NCI-H1092 treated with DMSO at 0.1 percent for 48 hours (cell line): ENCODE measurements at places on chromosomes 12 and 14.

- no peak for DNase-seq
These were observed 18.9 kb downstream of the USP15 start for GRCh38 chr12:62279058-62279457.

DNA sequence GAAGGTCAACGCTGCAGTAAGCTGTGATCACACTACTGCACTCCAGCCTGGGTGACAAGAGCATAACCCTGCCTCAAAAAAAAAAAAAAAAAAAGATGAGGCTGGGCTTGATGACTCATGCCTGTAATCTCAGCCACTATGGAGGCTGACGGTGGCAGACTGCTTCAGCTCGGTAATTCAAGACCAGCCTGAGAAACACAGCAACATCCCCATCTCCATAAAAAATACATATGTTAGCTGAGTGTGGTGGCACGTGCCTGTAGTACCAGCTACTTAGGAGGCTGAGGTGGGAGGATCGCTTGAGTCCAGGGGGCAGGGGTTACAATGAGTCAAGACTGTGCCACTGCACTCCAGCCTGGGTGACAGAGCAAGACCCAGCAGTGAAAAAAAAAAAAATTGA, 50.4 kb downstream of the GXYLT1 start:
- no peak for DNase-seq

DNA sequence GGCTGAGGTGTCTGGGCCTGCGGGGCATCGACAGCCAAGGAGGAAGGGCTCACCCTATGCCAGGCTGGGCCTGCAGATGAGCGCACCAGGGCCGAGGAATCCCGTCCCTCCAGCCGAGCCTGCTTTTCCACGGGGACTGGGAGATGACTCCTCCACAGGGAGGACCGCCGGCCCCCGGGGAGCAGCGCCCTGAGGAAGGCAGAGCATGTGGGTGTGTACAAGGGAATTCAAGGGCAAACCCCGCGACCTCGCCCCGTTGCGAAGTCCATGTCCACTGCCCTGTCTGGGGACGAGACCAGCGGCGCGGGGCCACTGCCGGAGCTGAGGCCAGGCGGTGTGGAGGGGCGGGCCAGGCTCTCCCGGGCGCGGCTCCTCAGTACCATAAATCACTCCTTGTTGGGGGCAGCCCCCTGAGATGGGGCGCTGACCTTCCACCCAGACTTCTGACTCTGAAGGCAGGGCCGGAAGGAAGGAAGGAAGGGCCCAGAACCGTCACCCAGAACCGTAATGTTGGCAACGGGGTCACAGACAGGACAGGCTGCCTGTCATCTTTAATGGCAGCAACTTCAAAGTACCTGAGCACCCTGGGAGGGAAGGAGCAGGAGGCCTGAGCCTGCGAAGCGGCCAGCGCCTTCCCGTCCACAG, 52.5 kb downstream of the RNF34 start:
- DNase-seq: no peak

DNA sequence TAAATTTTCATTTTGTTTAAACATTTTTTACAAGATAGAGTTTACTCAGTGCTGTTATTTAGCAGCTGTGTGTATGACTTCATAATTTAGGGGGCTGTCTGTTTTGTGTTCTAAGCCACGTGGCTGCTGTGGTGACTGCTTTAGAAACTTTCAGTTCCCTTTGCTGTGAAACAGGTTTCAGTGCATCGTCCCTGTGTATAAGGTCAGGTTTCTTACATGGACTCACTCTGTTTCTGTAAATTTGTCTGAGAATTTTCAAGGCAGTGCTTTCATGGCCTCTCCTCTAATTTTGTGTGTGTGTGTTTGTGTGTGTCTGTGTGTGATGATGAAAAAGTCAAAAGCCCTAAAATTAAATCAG, 32.4 kb downstream of the BICD1 start:
- no peak for DNase-seq

GRCh38 chr12:61857968-61858367, 402.2 kb upstream of the USP15 start:
- no peak for DNase-seq

- DNase-seq: no peak
These were observed 878.1 kb downstream of the DIO2 start for GRCh38 chr14:79333198-79333546.

- no peak for DNase-seq
These were observed 319.2 kb downstream of the NUAK1 start for GRCh38 chr12:105819549-105819948.

GRCh38 chr12:60501124-60501729, 905.4 kb downstream of the SLC16A7 start:
- DNase-seq: no peak

- DNase-seq: no peak
These were observed 178.6 kb downstream of the BCAT1 start for GRCh38 chr12:24770334-24770733.

- no peak for DNase-seq
These were observed 30.7 kb downstream of the FBRSL1 start for GRCh38 chr12:132520421-132521199.

- DNase-seq: no peak
These were observed 52.6 kb downstream of the SEC23A start for GRCh38 chr14:39050389-39050788.

DNA sequence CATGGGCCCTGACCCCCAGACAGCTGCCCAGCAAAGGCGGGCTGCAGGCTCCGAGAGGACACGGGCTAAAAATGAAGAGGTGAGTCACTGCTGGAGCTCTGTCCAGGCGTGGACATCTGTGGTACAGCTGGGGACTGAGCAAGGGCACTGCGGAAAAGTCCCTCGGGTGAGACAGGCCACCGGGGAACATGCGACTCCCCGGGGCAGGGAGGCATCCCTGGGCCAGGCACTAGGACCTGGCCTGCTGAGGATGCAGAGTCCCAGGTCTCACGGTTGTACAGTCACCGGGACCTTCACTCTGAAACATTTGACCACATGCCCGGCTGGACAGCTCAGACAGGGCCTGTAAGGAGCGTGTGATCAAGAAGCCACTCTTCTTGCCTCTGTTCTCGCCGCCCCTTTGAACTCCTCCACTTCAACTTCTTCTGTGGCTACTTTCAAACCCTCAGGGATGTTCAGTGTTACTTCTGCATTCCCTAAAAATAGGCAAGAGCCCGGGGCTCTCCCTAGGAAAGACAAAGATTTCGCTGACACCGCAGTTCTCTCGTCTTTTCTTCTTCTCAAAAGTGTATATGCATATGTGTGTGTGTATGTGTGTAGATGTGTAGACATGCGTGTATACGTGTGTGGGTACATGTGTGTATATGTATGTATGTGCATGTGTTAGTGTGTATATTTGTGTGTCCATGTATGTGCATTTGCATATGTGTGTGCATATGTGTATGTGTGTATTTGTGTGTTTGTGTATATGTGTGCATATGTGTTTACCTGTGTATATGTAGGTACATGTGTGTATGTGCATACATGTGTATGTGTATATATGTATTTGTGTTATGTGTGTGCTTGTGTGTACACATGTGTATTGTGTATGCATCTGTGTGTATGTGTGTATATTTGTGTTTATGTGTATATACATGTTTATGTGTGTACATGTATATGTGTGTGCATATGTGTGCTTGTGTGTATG, 5.0 kb upstream of the RFLNA start:
- DNase-seq: no peak

- DNase-seq: peak; percentile 93
These were observed at the start of gene MGAT4C for GRCh38 chr12:86256163-86256562. Gene MGAT4C, minus strand, starts transcription at chr12:86256391.

- no peak for DNase-seq
These were observed 27.4 kb upstream of the STON2 start for GRCh38 chr14:81427348-81428058.

DNA sequence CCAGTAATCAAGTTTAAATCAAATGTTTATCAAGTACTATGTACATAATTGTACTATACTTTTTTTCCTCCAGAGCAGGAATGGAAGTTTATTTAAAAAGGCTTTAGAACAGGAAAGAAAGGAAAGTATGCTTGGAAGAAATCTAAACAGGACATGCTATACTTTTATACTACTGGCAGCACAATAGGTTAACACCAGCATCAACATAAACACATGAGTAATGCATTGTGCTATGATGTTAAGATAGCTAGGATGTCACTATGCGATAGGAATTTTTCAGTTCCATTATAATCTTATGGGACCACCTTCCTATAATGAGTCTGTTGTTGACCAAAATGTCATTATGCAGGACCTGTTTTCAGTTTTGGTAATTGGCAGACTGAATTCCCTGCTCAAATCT, 41.5 kb upstream of the ANKS1B start:
- DNase-seq: no peak

GRCh38 chr12:30696486-30696885, 817 bp upstream of the IPO8 start:
- DNase-seq: no peak

DNA sequence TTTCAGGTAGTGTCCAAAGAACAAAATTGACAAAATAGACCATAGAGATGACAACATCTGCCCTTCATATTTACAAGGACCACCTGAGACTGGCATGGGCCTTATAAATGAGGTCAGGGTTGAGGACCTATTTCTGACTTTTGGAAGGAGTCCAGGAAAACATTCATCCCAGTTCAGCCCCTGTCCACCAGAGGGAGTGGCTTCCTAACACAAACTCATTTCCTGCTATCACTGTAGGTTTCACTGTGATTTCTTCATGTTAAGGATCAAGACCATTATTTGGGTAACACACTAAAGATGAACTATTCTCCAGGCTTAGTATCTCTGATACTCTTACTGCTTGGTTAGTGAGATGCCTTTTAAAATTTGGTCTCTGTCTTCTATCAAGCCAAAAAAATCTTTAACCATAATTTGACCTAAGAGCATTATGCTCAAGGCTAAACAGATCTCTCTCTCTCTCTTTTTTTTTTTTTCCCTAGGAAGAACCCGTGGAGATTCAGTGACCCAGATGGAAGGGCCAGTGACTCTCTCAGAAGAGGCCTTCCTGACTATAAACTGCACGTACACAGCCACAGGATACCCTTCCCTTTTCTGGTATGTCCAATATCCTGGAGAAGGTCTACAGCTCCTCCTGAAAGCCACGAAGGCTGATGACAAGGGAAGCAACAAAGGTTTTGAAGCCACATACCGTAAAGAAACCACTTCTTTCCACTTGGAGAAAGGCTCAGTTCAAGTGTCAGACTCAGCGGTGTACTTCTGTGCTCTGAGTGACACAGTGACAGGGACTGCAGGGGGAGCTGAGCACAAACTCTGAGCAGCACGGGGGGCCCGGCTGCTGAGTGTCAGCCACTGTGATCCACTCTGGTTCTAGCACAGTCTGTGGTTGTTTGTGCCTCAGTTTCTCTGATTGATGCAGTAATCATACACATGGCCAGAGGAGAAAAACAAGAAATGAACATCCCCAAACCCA, 267.6 kb upstream of the OR4E1 start:
- DNase-seq: no peak

- no peak for DNase-seq
These were observed 206.3 kb downstream of the C12orf50 start for GRCh38 chr12:87822923-87823322.

- peak; percentile 32 for DNase-seq
These were observed 19.3 kb downstream of the CCDC62 start for GRCh38 chr12:122793685-122794106.

- no peak for DNase-seq
These were observed 52.9 kb downstream of the PTPRB start for GRCh38 chr12:70584332-70584731.

DNA sequence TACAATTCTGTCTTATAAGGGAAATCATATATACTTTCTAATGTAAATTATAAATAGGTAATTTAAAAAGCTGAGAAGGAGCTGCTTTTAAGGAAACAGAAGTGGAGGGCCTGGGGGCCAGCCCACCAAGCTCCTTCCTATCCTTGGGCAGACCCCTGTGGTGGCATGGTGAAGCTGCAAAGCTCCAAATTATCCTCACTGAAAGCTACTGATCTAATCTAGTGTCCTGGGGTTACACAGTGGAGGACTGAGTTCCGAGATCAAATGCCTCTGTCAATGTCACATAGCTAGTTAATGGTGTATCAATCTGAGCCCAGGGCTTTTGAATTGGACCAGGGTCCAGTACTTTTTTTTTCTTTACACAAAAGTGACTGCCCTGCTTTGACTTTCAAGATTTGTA, 355.4 kb downstream of the CEP128 start:
- no peak for DNase-seq

DNA sequence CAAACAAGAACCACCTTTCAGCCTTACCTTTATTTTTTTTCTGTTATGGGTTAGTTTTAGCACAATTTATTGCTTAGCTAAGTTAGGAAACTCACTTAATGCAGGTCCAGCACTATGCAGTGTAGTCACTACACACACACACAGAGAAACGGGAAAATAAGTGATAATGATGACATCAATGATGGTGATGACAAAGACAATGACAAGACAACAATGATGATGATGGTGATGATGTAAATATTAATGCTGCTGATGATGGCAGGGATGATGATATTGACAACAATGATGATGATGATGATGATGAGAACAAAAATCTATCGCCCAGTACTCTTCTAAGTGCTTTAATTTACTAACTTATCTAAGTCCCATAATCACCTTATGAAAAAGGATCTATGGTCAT, 41.1 kb downstream of the WSCD2 start:
- no peak for DNase-seq

GRCh38 chr12:2145433-2145998, 92.7 kb downstream of the CACNA1C start:
- no peak for DNase-seq

DNA sequence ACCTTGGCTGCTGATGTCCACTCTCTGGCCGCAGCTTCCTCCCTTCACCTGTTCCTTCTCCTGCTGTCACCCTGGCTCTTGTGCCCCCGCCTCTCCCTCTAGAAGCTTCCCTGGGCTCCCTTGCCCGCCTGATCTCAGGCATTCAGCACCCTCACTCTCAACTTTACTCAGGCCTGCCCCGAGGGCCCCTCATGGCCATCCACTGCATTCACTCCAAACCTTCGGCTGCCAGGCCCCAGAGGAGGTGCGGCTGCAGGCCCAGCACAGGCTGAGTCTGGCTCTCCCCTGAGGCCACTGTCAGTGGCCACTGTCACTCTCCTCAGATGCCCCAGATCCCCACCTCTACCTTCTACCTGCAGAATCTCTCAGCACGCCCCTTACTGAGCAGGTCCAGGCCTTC, 183.9 kb downstream of the ZFP36L1 start:
- no peak for DNase-seq

DNA sequence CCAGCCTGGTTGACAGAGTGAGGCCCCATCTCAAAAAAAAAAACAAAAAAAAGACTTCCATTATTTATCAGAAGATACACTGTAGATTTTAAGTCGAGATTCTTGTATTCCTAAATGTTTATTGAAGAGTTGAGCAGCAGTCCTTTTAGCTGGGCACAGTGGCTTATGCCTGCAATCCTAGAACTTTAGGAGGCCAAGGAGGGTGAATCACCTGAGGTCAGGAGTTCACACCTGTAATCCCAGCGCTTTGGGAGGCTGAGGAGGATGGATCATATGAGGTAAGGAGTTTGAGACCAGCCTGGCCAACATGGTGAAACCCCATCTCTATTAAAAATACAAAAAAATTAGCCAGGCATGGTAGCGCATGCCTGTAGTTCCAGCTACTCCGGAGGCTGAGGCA, 57.6 kb downstream of the HEATR5A start:
- DNase-seq: no peak

GRCh38 chr12:50625029-50625925, 120.5 kb downstream of the DIP2B start:
- DNase-seq: no peak

- no peak for DNase-seq
These were observed 6.8 kb downstream of the ART4 start for GRCh38 chr12:14836336-14837210.
